A673 (cell line): ENCODE measurements at places on chromosomes 5 and 9.

GRCh38 chr5:39750661-39751060 is 325.9 kb upstream of the DAB2 start:
- no peak for DNase-seq

- peak; percentile 52 for DNase-seq
These were observed 83.7 kb upstream of the SMIM15 start for GRCh38 chr5:61245936-61246335.

GRCh38 chr5:137563646-137564397 is 64.7 kb upstream of the SPOCK1 start:
- peak; percentile 97 for DNase-seq

DNA sequence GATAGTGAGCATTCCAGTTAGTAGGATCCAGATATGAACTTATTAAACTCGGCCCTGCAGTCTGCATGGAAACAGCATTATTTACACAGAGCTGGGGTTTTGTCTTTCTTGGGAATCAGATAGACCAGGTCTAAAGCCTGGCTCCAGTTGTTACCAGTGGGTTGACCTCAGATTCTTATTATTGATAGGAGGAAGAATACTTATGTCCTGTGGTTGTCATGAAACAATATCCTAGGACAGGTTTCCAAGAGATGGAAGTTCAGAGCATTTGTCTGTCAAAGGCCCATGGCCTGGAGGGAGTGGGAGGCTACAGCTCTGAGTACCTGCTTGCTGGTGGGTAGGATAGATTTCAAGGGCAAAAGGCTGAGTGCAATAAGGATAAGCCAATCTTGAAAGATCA is 129.2 kb downstream of the BOD1 start:
- no peak for DNase-seq

DNA sequence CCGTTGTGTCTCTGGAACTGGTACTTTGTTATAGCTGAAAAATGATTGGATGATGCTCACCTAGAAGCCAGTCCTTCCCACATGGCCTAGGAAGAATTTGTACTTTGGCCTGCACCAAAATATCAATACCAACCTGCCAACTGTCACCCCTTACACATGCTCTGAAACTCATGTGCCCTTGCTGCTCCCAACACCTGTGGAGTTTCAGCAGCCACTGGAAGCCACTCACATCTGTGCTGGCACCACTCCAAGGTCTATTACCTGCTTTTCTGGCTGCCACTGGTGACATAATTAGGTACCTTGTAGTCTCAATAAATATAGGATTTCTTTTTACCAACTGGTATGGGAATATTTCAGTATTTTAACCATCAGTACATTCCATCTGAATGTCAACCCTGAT is 363.6 kb downstream of the SH3GL2 start:
- no peak for DNase-seq

DNA sequence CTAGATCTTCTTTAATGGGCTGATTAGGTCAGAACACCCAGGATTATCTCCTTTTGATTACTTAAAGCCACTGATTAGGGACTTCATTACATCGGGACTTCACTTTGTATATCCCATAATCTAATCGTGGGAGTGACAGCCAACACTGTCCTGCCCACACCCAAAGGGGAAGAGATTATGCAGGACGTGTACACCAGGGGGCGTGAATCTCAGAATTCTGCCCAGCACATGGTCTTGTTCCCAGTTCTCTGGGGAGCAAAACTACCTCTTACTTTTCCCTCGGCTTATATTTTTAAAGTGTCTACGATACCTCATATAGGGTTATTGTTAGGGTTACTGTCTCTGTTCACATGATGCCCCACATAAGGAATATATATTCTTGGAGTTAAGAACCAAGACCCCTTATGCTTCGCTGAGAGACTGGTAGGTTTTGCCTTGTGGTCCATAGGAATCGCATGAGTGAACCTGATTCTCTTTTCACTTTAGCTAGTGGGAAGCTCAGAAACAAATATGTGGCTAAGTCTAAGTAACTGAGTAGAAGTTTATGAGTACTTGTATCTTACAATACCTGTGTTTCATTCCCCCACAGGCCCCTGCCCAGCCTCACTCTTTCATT is 192.7 kb downstream of the GNA14 start:
- peak; percentile 59 for DNase-seq
